SHP77 (cell line): ENCODE measurements at places on chromosomes 5 and 9.

DNA sequence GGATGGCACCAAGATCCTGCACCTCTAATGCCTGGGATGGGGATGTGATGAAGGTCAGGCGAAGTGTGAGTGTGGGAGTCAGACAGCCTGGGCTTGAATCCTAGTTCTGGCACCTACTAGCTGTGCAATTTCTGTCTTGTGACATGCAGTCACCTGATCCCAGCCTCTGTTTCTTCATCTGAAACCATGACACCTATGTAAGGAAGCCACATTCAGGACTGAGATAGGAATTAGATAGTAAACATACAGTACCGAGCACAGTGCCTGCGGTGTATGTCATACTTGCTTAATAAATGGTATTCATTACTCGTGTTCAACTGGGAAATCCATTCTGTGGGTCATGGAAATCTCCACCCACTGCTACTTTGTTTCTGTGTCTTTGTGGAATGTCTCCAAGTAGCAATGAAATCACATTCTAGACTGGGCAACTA, 140.6 kb upstream of the STC2 start:
- DNase-seq, result no peak

DNA sequence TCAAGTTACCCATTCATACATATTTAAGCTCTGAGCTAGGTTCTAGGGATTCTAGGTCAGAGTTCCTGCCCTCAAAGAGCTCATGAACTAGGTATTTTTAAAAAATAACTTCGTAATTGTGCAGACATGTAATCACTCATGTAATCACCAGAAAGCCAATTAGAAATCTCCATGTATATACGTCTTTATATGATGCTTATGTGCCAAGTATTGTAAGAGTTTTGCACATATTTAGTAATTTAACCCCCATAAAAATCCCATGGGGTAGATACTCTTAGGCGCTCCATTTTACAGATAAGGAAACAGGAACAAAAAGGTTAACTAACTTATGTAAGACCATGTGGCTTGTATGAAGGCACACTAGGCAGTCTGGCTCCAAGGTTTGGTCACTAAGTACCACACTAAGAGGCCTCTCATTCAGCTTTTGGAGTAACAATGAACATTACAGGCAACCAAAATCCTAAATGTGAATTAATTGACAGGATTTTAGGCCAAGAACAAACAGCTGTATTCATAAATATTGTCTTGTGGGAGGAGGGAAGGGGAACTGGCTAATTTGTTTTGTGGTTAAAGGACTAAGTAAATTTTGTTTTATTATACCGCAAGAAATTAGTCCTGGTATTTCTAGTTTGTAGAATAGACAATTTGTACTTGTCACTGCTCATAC, 1.7 kb upstream of the OTULINL start:
- DNase-seq, result no peak

GRCh38 chr9:105458404-105458803, 10.6 kb downstream of the FSD1L start:
- DNase-seq, result no peak

- DNase-seq, result no peak
These were observed 21.6 kb downstream of the FBXW11 start for GRCh38 chr5:171984748-171985419.

DNA sequence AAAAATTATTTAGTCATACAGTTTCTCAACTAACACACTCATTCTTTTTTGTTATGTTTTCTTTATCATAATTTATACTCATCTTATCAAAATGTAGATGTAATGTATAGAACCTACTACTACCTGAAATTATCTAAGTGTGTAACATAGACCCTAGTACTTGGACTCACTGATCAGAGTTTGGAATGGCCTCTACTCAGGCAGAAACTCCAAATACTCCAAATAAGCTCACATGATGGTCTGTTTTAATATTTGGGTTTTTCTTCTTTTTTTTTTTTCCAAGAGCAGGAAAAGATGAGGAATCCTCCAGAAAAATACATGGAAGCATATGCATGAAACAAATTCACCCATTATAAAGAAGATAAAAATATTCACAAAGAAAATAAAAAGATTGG, 126.3 kb downstream of the PDE4D start:
- DNase-seq, result no peak

DNA sequence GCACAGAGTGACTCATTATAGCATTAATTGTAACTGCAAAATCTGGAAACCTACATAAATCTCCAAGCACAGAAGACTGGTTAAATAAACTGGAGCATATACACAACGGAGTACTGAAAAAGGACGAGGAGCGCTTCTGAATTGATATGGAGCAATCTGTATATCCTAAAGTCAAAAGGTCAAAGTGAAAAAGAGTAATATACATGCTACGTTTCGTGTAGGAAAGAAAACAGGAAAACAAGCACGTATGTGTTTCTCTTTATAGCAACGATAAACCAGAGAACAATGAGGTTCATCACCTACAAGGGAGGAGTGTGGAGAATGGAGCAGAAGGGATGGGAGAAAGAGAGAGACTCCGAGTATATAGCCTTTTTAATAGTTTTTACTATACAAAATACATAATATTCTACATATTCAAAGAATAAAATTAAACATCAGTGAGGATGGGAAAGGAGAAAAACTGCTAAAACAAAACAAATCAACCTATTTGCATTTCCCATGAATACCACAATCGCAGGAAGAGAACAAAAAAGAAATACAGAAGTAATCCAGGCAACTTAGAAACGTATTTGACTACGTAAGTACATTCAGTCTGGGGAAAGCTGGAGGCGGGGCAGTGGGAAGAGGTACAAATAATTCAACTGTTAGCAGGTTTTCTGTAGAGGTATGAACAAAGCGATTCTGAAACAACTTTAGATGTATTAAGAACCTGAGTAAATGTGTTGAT, 7.8 kb downstream of the ZFP62 start:
- no peak for DNase-seq

DNA sequence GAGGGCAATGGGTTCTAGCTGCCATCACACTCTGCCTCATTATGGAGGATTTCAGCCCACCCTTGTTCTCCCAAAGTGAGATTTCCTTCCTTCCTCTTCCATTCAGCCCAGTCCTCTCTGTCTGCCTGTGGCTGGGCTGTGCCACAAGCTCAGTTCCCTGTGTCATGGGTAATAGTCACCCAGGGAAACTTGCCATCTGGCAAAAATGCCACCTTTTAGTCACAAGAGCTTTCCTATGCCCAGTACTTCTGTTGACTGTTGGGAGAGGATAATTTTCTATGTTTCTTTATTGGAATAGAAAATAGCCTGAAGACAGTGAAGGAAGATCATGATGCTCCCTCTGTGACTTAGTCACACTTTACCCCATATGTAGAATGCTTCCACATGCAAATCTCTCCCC, 71.4 kb downstream of the TLR4 start:
- DNase-seq, result no peak

DNA sequence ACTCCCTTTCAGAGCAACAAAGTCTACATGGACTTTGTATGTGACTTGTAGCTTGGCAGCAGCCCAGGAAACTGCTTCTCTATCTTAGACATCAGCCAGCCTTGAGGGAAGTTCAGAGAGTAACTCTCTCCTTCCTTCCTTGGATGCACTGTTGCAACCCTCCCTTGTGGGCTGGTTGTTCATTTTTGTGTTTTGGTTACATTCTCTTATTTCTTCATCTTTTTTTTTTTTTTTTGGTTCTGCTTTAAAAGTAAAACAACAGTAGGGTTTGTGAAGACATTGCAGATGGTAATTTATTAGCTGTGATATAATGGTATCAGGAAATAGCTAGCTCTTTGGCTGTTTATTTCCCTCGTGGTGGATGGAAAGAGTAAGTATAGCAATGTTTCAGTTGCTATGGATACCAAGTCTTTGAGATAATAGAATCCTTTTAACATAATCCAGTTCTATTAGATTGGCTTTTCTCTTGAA, 97.9 kb upstream of the MAMDC2 start:
- DNase-seq, result no peak
